ENCODE measurements at places on chromosomes 1 and 21.

- no peak for DNase-seq
These were observed 590.6 kb downstream of the NUF2 start for GRCh38 chr1:163912170-163912884.

DNA sequence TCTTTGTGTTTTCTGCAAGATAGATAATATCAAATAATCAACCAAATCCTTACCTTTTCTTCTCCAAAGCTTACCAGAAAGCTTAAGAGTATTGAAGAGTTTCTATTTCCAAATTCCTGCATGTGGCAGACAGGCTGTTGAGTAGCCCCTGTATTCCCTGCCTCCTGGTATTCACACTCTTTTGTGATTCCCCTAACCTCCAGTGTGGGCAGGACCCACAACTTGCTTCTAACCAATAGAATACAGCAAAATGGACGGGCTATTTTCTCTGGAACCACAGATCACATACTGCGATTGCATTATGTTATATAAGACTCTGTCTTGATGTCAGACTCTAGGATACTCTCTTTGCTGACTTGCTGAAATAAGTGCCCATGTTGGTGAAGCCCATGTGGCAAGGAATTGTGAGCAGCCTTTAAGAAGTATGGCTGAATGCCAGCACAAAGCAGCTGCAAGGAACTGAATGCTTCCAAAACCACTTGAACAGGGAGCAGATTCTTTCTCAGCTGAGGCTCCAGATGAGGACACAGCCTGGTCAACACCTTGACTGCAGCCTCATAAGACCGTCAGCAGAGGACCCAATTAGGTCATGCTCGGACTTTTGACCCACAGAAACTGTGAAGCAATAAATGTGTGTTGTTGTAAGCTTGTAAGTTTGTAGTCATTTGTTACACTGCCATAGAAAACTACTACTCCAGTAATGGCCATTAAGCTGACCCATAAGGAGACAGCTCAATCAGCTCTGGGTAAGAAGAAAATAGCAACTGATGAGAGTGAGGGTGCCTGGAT lies 47.9 kb upstream of the PLXNA2 start:
- DNase-seq, result no peak

DNA sequence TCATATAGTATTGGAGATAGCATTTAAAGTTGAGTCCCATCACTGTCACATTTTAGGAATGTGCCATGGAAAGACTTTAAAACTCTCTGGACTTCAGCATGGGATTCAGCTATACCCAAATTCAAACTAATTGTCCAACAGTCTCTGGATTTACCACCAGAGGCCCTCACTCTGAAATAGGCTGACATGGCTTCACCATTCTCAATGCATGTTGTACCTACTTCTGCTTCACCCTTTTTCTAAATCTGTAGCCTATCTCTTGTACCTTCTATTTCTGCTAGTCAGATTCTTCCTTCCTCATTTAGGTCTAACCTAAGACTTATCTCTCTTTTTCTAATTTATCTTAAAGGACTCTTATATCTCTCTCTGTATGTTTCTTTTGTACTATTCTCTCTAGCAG lies 512.7 kb upstream of the ZRANB2 start:
- DNase-seq, result no peak

DNA sequence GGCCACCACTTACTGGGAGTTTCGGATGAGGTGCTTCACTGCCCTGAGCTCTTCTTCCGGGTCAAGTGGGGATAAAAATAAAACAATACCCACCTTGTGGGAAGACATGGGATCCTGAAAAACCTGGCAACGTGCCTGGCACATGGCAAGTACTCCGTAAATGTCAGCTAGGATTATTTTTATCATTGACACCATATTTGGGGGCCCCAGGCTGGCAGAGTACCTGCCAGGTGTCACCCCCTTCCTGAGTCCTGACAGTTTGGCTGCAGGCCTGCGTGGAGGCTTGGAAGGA lies 9.2 kb upstream of the EPHA2 start:
- DNase-seq, result no peak

- no peak for DNase-seq
These were observed 19.2 kb downstream of the ITGB2 start for GRCh38 chr21:44901391-44902074.

GRCh38 chr1:41626616-41627375 lies 142.3 kb upstream of the EDN2 start:
- no peak for DNase-seq

DNA sequence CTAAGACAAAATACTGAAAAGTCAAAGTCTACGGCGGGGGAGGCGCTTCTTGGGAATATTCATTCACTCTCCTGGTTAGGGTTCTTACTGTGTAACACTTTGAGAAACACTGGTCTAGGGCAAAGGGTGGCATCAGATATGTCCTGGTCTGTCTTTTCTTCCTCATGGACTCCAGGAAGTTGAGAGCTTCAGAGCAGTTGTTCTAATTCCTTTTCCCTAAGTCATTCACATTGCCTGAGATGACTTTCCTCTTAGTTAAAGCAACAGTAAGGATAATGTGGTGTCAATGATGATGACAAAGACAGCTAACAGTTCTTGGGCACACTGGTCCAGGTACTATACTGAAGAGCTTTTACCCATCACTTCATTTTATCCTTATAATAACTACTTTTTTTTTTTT lies 27.0 kb downstream of the FGGY start:
- DNase-seq, result no peak

DNA sequence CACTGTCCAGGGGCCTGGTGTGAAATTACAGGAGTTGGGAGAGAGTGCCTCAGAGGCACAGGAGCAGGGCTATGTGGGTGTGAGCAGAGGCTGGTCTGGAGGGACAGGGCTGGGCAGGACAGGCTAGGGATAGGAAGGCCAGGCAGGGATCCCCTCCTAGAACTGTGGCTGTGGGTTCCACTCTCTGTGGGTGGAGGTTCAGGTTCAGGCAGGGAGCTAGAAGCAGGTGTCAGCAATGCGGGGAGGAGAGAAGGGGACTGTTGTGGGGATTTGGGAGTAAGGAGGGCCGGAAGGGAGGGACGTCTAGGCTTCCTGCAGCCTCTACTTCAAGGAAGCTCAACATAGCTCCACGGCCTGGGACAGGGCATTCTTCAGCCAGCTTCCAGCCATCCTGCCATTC lies 8.3 kb upstream of the GPR61 start:
- DNase-seq, result no peak

- no peak for DNase-seq
These were observed 8.0 kb downstream of the FCAMR start for GRCh38 chr1:206962272-206962671.

- DNase-seq, result no peak
These were observed 171.8 kb downstream of the TOMM20 start for GRCh38 chr1:234956821-234957329.

- DNase-seq, result no peak
These were observed 23.9 kb downstream of the PCNT start for GRCh38 chr21:46347791-46348381.

DNA sequence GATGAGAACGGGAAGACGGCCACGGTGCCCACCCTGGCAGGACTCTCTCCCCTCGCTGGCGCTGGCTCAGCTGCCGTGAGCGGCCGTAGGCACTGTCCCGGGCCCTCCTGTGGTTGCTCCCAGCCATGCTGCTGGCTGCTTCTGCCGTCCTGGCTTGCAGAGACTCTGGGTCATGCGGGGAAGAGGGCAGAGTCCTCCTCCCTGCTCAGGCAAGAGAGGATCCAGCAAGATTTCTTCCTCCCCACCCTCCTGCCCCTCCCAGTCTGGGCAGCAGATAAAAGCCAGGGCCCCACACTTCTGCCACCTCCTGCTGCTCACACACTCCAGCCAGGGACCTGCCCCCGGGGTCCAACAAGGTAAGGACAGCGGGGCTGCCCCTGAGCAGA lies 60.1 kb downstream of the AGPAT3 start:
- no peak for DNase-seq

DNA sequence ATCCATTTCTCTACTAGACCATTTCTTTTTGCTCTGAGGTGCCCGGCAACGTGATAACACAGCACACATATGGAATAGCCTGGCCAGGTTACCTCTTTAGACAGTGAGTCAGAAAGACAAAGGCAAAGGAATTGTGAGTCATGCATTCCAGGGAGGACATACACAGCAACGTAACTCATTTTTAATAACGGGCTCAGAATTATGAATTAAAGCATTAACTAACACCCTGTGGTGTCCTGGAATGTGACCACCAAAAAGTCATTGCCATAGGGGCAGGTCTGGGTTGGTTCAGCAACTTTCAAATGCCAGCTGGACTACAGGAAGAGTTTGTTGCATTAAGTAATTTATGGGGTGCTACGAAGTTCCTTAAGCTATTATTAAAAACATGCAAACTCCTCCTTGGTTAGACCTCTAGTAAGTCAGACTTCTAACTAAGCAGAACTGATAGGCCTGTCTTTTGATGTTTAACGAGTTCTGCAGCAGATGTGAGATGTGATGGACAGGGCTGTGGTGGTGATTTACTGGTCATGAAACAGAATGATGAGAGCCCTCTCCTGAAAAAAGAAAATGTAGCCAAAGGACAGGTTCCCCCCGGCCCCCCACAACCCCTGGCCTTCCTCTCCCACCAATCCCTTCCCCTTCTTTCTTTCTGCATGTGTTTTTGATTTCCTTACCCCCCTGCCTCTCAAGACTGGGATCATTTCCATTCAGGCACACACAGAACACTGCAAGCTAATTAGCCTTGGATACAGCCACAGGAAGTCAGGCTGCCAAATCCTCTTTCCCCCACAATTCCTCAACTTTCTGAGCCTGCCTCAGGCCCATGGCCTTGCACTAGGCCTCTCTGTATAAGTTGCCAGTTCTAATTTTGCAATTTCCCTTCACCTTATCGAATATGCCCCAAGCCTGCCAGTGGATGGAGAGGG lies 88.9 kb upstream of the HAO2 start:
- no peak for DNase-seq

DNA sequence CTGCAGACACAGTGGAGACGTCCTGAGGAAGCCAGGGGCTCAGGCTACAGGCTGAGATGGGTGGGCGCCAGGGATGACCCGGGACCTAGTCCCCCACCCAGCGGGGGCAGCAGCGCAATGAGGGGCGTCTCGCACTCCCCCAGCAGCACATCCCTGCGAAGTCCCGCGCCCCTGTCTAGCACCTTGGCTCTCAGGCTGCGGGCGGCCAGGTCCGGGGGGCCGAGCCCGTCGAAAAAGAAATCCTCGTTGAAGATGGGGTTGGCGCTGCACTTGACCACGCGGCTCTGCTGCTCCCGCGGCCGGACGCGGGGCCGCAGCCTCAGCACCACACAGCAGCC lies 1.8 kb downstream of the C2CD4D start:
- DNase-seq, result no peak

GRCh38 chr1:41404308-41404761 lies 43.1 kb downstream of the FOXO6 start:
- no peak for DNase-seq

DNA sequence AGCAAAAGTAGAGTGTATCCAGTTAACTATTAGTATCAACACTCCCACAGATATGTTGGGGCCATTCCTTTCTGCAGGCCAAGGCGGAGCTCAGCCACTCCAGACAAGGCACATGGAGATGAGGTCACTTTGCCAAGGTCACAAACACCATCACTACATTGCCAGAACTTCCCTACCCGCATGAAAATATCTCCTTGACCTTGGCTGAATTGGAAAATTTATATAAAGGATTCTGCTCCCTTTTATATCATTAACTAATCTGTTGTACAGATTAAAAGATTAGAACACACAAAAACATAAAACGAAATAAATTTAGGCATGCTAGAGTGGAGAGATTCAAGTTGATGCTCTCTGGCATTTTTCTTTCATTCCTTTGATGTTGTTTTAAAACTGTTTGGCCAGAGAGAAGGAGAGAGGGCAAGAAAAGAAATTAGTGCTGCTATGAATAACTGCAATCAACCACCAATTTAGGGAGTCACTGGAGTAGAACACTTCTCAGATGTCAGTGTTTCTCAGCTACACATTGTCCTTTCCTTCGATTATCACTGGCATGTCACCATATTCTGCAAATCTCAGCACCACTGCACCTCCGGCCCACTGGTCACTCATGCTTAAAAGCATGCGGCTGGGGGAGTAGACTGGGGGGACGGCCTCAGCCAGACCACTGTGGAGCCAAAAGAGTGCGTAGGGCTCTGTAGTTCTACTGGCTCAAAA lies 78.7 kb upstream of the ATP1B1 start:
- no peak for DNase-seq

DNA sequence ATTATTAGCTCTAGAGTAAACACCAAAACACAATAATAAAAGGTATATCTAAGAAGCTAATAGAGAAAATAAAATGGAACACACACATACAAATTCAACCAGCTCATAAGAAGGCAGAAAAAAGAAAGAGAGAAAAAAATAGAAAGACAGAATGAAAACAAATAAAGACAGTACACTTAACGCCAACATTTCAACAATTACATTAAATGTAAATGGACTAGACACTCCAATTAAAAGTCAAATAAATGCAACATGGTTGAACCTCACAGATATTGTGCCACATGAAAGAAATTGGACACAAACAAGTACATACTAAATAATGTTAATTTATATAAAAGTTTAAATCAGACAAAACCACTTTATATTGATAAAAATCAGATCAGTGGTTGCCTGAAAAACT lies 56.0 kb downstream of the SLC44A5 start:
- DNase-seq, result no peak

DNA sequence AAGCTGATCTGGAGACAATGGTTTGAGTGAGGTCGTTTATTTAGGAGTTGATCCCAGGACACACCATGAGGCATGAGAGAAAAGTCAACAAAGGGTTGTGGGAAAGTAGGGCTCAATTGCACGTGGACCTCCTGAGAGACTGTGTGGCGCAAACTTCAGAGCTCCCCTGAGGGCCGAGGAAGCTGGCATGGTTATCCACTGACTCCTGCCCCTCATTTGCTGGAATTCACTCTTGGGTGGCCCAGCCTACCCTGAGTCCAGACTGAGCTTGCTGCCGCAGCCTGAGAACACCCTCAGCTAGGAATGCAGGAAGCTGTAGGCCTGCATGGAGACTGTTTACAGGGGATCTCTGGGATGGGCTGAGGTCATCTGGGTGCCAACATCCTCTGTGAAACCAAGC lies 301.0 kb downstream of the RWDD3 start:
- DNase-seq, result no peak

DNA sequence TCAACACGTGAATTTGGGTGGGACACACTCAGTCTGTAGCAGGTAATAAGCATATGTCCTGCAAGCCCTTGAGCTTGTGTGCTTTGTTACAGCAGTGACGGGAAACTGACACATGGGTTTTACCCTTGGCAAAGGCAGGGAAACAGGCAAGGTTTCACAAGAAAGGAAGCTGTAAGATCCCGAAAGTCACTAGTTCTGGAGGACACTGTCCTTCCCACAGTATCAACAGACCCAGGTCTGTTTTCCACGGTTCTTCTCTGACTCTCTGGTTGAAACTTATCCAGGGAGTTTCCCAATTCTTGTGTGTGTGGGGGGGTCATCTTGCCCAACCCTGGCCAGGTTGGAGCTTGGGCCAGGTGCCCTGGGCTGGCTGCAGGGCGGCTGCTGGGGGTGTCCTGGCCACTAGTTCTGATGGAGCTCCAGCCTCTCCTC lies 29.3 kb upstream of the ZBTB21 start:
- no peak for DNase-seq

DNA sequence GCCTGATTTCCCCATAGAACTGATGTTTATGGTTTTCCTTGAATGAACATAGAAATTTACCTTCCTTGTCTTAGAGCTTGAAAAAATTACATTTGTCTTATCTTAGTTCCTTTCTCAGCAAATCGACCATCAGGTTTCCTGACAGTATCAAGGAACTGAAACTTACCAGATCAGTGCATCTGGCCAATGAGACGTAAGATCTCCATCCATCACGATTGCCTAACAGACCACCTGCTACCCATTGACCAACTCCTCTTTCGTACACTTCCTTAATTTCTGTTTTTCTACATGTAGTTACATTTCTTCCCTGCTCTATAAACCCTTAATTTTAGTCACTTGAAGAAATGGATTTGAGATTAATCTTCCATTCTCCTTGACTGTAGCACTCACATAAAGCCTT lies 57.4 kb upstream of the TMPRSS15 start:
- no peak for DNase-seq

- no peak for DNase-seq
These were observed at the start of gene GRIK1 for GRCh38 chr21:29939924-29940275. Gene GRIK1 (minus strand): TSS chr21:29939996.

All from T-helper 1 cell (primary cell).